Mucosa of gallbladder (tissue), 1 donor: ENCODE measurements at places on chromosomes 2 and 18. TPM values are rescaled to one million over a fixed set of nuclear protein-coding genes. Genes with fewer than 3 reads are reported as not detected.

The CKAP2L gene
- 1.5 TPM for total RNA-seq

The NR4A2 gene
- total RNA-seq: 11.9 TPM

GRCh38 chr2:207205173-207205957 is 39.6 kb upstream of the KLF7 start:
- DNase-seq: no peak

GRCh38 chr2:135424849-135425248 is 106.2 kb downstream of the ZRANB3 start:
- DNase-seq: no peak

DNA sequence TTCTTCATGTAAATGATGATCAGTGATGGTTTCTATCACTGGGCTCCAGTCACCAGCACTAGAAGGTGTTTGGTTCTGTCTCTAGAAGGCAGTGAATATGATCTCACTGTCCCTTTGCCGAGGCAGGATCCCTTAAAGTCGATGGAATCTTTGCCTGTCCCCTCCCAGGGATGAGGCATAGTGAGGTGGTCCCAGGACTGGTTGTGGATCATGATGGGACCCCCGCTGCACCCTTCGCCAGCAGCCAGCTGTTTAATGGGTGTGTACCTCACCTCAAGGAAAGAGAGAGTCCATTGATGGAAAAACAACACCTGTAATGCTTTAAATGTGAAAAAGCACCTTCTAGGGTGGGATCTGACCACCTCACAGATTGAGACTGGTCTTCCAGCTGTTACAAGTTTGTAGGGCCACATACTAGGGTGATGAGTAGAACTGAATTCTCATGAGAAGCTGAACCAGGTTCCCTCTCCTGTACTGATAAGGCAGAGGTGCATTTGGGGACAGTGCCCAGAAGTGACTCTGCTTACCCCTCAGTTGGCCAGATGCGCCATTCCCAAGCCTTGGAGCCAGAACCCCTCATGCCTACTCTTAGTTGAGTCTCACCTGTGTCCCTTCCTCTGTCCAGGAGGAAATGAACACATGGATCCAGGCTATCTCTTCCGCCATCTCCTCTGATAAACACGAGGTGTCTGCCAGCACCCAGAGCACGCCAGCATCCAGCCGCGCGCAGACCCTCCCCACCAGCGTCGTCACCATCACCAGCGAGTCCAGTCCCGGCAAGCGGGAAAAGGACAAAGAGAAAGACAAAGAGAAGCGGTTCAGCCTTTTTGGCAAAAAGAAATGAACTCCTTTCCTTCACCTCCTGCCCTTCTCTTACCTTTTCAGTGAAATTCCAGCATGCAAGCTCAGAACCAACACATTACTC is 55.5 kb upstream of the EML6 start:
- no peak for DNase-seq

The UGT1A5 gene
- total RNA-seq: 2.0 TPM

The ANO7 gene
- total RNA-seq: 2.7 TPM
